ENCODE measurements at places on chromosomes 11 and 22.

DNA sequence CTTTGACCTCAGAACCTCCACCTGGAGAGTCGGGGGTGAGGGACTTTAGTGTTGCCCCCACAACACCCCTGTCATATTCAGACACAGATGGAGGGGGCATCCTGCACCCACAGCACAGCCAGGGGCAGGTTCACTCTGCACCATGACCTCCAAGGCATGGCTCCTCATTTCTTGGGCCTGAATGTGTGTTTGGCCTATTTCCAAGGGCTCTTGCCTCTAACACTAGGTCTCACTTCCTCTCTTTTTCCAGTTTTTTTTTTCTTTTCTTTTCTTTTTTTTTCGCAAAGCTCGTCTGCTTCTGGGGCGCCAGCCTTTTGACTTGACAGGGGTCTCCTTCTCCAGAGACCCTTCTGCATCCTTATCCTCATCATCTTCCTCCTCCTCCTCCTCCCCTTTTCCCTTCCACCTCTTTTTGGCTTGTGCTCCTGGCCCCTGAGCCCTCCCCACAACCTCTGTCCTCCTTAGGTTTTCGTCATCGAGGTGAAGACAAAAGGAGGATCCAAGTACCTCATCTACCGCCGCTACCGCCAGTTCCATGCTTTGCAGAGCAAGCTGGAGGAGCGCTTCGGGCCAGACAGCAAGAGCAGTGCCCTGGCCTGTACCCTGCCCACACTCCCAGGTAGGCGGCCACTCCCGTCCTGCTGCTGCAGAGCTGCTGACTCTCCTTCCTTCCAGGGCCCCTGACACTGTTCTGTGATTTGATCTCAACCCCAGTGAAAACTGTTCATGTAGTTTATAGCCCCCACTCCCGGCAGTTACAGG, 3.8 kb downstream of the NCF4 start:
- H3K27ac ChIP-seq = no peak overlapping the region
- H3K4me1 ChIP-seq = peaks cover 30% of the 10 kb centered on the region
- H3K36me3 ChIP-seq = no peaks in the 10 kb centered on the region
- no peak for DNase-seq

DNA sequence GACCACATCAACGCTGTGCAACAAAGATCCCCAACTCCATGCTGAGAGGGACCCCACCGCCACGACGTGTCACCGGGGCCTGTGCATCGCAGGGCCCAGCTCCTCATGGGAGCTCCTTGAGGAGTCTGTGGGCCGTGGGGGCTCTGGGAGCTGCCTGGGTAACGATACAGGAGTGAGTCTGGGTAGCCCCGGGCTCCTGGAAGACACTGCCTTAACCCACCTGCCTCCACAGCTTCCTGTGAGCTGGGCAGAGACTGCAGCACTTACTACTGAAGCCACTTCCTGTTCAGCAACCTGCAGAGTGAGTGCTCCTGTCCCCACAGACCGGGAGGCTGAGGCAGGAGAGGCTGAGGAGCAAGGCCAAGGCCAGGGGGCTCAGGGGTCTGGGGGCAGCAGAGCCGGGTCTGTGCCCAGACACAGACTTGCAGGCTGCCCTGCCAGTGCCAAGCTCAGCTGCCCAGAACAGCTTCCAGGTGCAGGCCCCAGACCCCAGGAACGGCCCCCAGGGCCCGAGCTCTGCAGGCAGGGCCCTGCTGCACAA, 226.7 kb downstream of the BRD1 start:
- H3K27me3 ChIP-seq = no peaks in the 10 kb centered on the region
- no peak overlapping the region for H3K27ac ChIP-seq
- peaks cover 7% of the 10 kb centered on the region for H3K4me1 ChIP-seq
- no peak overlapping the region for H3K4me3 ChIP-seq

- DNase-seq = peak; percentile 13
- peak within 1 kb of the TSS; percentile 96 for H3K4me3 ChIP-seq
- H3K36me3 ChIP-seq = no peaks in the 10 kb centered on the region
Observed at GRCh38 chr11:57515332-57516060, at the start of gene SLC43A1. TSS of gene SLC43A1 (minus strand) at chr11:57515702. CDS start at chr11:57514111, 1,591 bp downstream.

DNA sequence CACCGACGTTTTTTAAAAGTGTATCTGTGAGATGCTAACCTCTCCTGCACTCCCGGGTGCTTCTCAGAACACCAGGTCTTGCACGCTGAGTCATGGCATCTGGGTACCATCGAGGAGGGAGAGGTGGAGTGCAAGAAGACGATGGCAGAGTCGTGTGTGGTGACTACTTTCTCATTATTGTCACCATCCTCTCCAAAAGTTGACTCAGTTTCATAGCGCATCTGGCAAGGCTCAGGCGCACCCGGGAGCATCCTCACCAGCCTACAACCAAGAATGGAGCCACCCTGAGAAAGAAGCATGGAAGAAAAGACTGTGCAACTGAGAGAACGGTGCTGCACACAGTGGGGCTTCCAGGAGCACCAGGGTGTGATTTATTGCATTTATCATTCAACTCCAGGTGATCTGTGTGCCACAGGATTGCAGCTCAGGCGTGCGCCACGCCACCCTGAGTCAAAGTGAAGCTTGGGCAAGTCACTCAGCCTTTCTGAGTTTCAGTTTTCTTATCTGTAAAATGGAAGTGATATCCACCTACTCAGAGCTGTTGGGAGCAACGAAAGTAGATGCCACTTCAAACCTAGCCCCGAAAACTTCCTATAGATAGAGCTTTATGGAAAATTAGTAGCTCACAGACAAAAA, 65.4 kb downstream of the LINC01488 start:
- no peaks in the 10 kb centered on the region for H3K4me1 ChIP-seq

- peaks cover 75% of the 10 kb centered on the region for H3K36me3 ChIP-seq
- no peaks in the 10 kb centered on the region for H3K27me3 ChIP-seq
- DNase-seq = no peak
- H3K27ac ChIP-seq = no peak overlapping the region
Observed at GRCh38 chr11:44189986-44190882, 94.8 kb downstream of the EXT2 start.

- H3K4me1 ChIP-seq = no peaks in the 10 kb centered on the region
- H3K4me3 ChIP-seq = no peak overlapping the region
- H3K27me3 ChIP-seq = no peaks in the 10 kb centered on the region
- DNase-seq = no peak
- H3K27ac ChIP-seq = no peak overlapping the region
Observed at GRCh38 chr11:127598476-127598875, 597.9 kb upstream of the KIRREL3 start.
